ENCODE measurements at places on chromosomes 6 and 20.

- H3K4me1 ChIP-seq, result peaks cover 17% of the 10 kb centered on the region
- H3K27me3 ChIP-seq, result no peaks in the 10 kb centered on the region
- H3K4me3 ChIP-seq, result no peak overlapping the region
- no peak overlapping the region for H3K27ac ChIP-seq
- no peak for DNase-seq
Measured at GRCh38 chr6:27889275-27889627, 22.9 kb downstream of the OR2B2 start.

- H3K27me3 ChIP-seq, result no peaks in the 10 kb centered on the region
- no peak overlapping the region for H3K27ac ChIP-seq
- H3K4me3 ChIP-seq, result no peak overlapping the region
- DNase-seq, result no peak
- no peaks in the 10 kb centered on the region for H3K36me3 ChIP-seq
Measured at GRCh38 chr6:149081281-149081680, 236.2 kb upstream of the TAB2 start.

DNA sequence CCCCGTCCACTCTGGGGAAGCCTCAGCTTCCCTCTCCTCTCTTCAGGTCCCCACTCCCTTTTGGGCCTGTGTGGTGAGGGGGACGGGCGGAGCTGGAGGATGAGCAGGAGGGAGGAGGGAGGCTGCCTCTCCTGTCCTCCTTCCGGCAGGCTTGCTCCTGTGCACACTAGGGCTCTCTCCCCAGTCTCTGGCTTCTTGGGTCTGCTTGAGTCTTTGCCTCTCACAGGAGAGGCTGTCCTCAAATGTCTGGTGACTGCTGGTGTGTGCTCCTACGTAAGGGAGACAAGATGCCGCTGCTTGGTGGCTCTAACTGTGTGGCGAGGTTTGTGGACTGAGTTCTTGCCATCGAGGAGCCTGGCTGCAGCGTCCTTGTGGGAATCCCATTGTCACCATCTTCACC is 8.8 kb upstream of the SMOC2 start:
- no peak for DNase-seq
- H3K4me1 ChIP-seq, result no peaks in the 10 kb centered on the region
- H3K27me3 ChIP-seq, result peaks cover 36% of the 10 kb centered on the region
- no peak overlapping the region for H3K4me3 ChIP-seq

DNA sequence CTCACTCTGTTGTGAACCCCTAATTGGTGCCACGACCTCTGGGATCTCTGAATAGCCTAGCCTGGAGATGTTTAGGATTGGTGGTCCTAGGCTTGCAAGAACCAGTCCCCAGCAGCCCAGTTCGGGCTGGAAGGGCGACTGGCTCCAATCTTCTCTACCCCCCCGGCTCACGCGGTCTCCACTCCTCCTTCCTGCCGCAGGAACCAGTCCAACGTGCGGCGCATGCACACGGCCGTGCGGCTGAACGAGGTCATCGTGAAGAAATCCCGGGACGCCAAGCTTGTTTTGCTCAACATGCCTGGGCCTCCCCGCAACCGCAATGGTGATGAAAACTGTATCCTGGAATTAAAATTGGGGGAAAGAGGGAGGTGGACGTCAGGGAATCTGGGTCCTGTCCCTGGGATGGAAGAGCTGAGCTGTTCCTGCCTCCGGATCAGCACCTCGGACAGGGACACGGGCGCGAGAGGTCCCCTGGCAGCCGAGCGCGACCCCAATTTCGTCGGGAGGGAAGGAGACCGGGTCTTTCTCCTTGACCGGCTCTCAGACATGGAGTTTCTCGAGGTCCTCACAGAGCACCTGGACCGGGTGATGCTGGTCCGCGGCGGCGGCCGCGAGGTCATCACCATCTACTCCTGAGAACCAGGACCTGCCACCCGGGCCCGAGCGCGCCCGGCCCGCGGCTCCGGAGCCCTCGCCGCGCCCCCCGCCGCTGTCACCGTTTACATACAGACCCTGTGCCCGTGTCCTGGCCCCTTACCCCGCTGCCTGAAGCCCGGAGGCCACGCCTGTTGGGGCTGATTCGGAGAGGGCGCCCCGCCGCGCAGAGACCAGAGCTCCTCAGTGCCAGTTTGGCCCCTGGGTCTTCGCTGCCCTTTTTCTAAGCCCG is 28.2 kb downstream of the SLC12A5 start:
- H3K27me3 ChIP-seq, result peaks cover 39% of the 10 kb centered on the region
- H3K36me3 ChIP-seq, result peaks cover 15% of the 10 kb centered on the region
- no peak overlapping the region for H3K4me3 ChIP-seq
- H3K4me1 ChIP-seq, result peaks cover 2% of the 10 kb centered on the region
- no peak overlapping the region for H3K27ac ChIP-seq

DNA sequence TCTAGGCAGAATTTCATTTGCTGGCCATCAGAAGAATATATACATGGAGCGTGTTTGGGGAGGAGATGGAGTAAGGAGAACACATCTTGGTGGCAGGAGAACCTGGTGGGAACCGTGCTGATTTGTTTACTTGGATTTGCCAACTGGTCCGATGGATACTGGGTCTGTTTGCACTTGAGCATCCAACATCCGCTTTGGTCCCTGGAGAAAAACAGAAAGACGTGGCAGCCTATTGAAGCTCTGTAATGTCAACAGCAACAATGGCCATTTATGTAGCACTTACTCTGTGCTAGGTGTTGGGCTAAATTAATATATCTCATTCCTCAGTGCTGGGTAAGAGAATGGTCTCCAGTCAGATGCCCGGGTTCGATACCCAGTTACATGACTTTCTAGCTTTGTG is 125.6 kb downstream of the BCAS1 start:
- H3K4me3 ChIP-seq, result no peak overlapping the region
- peaks cover 29% of the 10 kb centered on the region for H3K4me1 ChIP-seq
- H3K27ac ChIP-seq, result no peak overlapping the region
- H3K27me3 ChIP-seq, result no peaks in the 10 kb centered on the region
- no peaks in the 10 kb centered on the region for H3K36me3 ChIP-seq
- DNase-seq, result no peak

GRCh38 chr6:140464720-140465119 is 1090.3 kb upstream of the CITED2 start:
- H3K36me3 ChIP-seq, result no peaks in the 10 kb centered on the region
- no peaks in the 10 kb centered on the region for H3K4me1 ChIP-seq
- DNase-seq, result no peak
- H3K27me3 ChIP-seq, result no peaks in the 10 kb centered on the region
- no peak overlapping the region for H3K27ac ChIP-seq

DNA sequence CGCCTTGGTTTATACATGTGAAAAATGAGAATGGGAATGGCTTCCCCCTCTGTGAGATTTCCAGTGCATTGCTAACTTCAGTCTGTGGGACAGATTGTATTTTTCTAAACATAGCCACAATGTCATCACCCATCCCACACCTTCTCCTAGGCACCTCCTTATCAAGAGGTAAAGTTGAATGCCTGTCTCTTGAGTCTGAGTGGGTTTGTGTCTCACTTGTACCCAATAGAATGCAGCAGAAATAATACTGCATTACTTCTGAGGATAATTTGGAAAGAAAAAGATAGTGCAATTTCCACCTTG is 27.9 kb downstream of the RIN2 start:
- H3K27ac ChIP-seq, result no peak overlapping the region
- H3K4me3 ChIP-seq, result no peak overlapping the region
- DNase-seq, result no peak

- H3K27me3 ChIP-seq, result no peaks in the 10 kb centered on the region
- H3K36me3 ChIP-seq, result no peaks in the 10 kb centered on the region
- H3K4me1 ChIP-seq, result peaks cover 18% of the 10 kb centered on the region
- H3K4me3 ChIP-seq, result no peak overlapping the region
Measured at GRCh38 chr20:30286157-30286556, 971.3 kb upstream of the DEFB115 start.

DNA sequence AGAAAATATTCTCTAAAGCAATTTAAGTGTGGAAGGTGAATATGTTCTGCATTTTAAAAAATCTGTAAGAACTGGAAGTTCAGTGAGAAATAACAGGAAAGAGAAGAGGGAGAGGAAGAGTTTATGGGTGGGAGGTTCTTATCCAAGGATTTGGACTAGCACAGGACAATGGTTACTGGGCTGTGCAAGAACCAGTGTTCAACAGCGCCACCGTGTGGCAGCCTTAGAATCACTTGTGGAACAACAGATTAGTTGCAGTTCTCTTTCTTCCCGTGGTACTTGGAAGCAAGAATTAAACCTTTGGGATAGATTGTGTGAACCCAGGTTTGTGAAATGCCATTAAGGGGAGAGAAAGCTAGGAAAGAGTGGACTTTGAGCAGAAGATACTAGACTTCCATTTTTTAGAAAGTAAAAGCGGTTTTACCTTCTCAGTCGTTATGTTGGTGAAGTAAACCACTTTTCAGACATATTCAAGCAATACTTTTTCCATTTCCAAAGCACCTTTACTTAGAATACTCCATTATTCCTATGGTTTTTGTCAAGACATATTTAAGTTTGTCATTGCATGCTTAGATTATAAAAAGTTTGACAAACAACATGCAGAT is 436.7 kb downstream of the RNF144B start:
- no peak overlapping the region for H3K4me3 ChIP-seq
- H3K27ac ChIP-seq, result no peak overlapping the region
- no peaks in the 10 kb centered on the region for H3K27me3 ChIP-seq
- DNase-seq, result no peak
- H3K4me1 ChIP-seq, result no peaks in the 10 kb centered on the region
